NCI-H2081 (cell line): ENCODE measurements at places on chromosomes 2 and 18.
A peak's percentile ranks its signal among the peaks of the same experiment; 100 is the strongest.

GRCh38 chr18:74819433-74820059 is 221.9 kb downstream of the ZNF407 start:
- DNase-seq = no peak

GRCh38 chr2:96530474-96531357 is 5.8 kb upstream of the ARID5A start:
- no peak for DNase-seq

- no peak for DNase-seq
Measured at GRCh38 chr2:165164201-165164600, 39.6 kb downstream of the SCN3A start.

DNA sequence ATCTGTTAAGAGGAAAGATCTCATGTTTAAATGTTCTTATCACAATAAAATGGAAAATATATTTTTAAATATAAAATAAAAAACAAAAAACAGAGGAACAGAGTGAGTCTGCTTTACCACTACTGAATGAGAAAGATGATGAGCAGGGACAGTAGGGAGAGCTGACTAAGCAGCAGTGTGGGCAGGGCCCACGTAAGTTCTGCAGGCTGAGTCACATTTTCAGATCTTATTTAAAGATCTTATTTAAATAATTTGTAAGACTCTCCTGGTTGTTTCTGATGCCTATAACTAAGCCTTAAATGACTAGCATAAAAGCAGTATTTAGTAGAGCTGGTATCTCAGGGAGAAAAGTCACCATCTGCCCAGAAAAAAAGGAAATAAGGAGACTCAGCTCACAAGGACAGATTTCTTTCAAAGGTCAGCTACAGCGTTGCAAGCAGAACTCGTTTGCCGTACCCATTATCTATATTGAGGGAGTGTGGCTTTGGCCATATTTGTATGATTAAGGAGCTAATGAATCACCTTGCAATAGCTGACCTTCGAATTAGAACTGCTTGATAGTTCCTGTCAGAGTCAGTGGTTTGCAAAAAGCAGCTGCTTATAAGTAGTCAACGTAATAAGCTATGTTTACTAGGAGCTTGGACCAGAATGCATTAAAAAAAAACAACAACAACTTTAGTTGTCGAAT is 322.1 kb upstream of the CHAC2 start:
- no peak for DNase-seq

DNA sequence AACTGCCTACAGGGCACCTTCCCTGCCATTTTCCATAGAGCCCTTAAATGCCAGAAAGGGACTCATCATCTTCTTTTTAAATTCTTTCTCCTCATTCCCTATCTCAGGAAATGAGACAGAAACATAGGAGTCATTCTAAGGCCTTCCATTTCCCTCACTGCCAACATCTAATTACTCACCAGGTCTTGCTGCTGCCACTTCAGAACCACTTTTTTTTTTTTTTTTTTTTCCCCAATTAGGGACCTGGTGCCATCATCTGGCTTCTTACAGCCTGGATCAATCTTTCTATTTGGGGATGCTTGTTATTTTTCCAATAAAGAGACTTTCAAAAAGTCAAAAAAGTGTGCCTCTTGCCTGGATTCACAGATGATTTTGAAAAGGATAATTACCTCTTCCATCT is 373.4 kb downstream of the LPIN1 start:
- DNase-seq = no peak

DNA sequence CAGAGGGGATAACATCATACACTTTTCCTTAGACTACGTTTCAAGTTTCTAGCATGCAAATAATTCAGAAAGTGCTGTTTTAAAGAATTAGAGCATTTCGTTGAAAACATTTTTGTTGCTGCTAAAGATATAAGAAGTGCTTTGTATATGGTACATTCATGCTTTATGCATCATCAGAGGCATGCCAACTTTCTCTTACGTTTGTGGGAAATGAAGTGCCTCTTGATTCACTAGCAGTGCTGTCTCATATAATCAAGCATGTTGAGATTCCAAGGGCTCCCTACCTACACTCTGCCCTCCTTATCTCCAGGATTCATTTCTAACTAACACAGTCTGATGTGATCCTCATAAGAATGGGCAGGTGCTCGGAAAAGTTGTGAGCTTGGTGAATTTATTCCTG is 748.6 kb upstream of the DDX18 start:
- DNase-seq = no peak

DNA sequence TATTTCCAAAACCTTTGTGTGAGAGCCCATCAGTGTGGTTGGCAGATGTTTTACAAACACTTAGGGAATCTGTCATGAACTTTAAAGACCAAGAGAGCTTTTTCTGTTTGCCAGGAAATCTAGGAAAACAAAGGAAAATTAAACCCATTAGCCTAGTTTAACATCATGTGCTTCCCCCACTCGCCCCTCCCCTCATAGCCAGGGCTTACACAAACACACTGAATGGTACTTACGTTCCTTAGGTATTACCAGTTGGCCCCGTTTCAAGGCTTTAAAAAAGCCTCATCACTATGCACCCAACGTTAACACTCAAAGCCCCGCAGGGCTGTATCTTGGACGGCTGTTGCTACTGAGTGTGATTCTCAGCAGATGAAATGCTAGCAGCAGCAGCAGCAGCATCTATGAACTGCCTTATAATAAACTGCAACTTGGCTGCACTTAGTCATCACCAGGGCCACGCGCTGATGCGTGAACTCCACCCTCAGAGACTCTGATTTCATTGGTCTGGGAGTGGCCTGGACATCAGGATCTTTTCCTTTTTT is 20.1 kb upstream of the TTC39C start:
- DNase-seq = peak; percentile 98

DNA sequence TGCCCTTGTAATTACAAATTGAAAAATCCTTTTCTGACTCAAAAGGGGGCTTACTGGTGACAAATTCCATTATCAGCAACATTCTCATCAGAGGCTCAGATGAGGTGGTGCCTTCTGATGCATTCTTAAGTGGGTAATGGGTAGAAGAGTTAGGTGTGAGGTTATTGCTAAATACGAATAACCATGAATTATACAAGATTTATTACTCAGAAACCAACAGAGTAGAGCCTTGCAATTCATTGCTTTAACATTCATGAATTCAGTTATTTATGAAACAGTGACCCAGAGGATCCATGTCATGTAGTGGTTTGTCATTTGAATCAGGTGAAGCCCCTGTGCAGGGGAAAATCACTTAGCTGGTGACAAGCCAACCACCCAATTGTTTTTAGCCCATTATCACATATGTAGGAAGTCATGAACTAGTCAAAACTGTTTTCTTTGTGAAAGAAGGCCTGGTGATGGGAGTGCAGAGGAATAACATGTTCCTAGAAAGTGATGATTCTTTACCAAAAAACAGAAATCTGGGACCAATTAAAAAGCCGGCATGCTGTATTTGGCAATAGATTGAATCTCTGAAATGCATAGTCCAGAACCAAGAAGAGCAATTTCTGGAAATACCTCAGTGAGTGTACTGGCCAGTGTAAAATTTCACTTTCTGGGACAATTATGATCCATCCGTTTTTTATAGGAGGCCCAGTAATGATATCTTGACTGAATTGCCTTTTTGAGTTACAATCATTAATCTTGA is 70.2 kb downstream of the CRIM1 start:
- no peak for DNase-seq

DNA sequence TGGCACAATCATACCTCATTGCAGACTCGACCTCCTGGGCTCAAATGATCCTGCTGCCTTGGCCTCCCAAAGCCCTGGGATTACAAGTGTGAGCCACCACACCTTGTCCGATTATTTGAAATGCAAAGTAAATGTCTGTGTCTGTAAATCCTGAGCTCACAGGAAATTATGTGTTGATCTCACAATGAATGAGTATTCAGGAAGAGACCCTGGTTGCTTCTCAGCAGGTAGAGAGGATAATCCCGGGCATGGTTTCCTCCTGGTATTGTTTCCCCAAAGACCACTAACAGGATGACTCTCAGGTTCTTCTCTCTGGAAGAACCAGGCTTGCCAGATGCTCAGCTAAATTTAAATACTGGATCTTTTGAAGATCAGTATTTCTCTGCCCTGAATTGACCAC is 147.6 kb downstream of the LDLRAD4 start:
- no peak for DNase-seq

GRCh38 chr2:138086576-138086975 is 122.3 kb downstream of the HNMT start:
- DNase-seq = no peak

DNA sequence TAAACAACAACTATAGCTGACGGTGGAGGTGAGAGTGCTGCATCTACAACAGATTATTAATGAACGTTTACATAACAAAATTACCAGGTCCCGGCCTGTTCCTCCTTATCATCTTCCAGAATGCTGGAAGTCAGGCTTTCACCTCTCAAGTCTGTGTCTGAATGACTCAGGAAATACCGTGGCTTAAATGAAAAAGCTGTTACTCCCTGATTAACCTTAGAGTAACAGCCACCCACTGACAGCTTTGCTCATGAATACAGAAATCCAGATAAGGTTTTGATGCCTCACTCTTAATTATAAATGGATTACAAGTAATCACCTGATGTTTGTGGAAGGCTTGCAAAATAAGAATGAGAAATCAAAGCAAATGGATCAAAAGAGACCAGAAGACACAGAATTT is 885.3 kb upstream of the CELF4 start:
- DNase-seq = no peak

DNA sequence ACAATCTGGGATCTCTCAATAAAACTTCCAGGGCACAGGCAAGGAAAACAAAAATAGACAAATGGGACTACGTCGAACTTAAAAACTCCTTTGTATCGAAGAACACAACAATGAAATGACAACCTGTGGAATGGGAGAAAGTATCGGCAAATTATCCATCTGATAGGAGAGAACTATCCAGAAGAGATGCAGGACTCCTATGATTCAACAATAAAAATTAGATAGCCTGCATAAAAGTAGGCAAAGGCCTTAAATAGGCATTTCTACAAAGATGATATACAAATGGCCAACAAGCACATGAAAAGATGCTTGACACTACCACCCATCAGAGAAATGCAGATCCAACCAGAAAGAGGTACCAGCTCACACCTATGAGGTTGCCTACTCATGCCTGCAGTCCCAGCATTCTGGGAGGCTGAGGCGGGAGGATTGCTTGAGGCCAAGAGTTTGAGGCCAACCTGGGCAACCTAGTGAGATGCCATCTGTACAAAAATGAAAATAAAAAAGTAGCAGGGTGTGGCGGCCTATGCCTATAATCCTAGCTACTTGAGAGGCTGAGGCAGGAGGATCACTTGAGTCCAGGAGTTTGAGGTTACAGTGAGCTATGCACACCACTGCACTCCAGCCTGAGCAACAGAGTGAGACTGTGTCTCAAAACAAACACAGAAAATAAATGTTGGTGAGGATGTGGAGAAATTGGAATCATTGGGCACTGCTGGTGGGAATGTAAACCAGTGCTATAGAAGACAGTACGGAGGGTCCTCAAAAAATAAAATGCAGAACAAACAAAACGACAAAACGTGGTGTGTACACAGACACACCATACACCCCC is 21.6 kb downstream of the TWIST2 start:
- no peak for DNase-seq

DNA sequence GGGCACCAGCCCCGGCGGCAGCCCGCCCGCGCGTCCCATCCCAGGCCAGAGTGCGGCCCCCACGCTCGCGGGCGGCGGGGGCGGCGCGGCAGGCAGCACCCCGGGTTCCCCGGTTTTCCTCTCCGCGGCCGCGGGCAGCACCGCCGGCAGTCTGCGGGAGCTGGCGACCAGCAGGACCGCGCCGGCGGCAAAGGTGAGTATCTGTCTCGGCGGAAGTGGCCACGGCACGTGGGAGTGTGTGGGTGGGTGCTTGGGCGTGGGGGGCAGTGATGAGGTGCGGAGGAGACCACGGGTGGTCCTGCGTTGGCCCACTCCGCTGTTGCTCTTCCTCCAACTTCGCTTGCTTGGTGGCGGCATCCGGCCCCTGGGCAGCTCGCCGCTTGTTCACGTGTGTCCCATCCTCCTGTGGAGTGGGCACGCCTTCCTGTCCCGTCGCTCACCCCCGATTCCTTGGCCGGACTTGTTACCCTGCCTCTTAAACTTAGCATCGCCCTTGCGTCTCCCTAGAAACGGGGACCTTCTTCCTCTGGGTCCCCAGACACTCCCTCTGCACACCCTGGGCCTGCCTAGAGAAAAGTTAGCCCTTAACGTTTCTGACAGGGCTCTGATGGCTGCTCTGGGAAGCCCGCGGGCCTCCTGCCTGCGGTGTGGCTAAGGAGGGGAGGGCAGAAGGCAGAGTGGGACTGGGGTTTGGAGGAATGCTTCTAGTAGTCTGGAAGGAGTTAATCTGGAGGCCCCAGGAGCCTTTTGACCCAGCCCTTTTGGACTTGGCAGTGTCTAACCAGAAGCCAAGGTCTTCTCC is 1.1 kb downstream of the SH3RF3 start:
- no peak for DNase-seq
